ENCODE measurements at places on chromosomes 3 and 15.

DNA sequence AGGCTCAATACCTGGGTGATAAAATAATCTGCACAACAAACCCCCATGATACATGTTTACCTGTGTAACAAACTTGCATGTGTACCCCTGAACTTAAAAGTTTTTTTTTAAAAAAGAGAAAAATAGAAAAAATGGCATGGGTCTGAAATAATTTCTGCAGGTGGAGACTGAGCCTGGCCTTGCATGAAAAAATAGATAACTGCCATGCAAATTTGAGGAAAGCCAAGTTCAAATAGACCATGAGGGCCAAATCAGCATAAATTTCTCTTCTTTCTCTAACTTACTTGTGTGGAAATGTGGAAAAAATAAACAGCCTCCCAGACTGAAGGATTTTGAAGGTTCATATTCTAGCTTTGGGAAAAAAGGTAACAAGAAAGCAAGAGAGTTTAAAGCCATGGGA is 744 bp upstream of the ACKR4 start:
- DNase-seq: no peak

GRCh38 chr3:192917028-192917403 is 640 bp downstream of the MB21D2 start:
- DNase-seq: peak; percentile 22

GRCh38 chr3:132174500-132174899 is 139.7 kb upstream of the CPNE4 start:
- DNase-seq: no peak

DNA sequence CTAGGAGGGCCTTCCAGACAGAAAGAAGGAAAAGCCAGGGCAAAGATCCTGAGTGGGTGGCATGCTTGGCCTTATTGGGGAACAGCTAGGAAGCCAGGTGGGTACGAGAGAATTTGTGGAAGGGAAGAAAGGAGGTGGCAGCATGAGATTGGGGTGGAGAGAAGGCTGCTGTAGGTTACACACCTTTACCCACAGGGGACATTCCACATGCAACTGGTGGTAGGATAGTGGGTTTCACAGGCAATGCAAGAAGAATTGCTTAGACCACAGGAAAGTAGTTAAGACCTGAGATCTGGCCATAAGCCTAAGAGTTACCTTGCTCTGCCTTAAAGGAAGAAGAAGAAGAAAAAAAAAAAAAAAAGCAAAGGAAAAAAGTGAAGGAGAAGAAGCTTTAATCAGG is 19.8 kb downstream of the ANP32A start:
- DNase-seq: no peak

GRCh38 chr3:30443756-30444673 is 162.4 kb upstream of the TGFBR2 start:
- DNase-seq: no peak

GRCh38 chr15:61301701-61302100 is 72.6 kb upstream of the RORA start:
- DNase-seq: no peak

DNA sequence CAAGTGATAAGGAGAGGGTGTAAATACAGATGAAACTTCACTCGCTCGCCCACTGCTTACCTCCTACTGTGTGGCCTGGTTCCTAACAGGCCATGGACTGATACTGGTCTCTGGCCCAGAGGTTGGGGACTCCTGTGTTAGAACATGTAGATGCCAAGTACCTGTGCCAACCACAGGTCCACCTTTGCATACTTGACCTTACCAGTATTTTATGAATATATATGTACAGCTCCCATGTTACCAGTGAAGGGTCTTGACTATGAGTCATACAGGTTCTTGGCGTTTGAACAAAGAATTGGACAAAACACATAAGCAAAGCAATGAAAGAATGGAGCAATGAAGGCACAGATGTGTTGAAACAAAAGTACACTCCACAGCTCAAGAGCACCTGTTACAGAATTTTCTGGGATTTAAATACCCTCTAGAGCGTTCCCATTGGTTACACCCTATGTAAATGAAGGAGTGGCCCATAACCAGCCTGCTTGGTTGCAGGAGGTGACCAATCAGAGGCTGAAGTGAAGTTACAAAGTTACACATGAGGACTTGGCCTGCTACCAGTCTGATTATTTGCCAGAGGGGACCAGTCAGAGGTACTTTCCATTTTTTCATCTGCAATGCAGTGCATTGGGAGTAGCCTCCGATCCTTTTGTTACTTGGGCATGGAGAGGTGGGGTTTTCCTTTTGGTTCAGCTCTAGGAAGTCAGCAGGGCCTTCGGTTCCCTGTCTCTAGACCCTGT is 1.7 kb upstream of the GFM1 start:
- DNase-seq: no peak

- peak; percentile 46 for DNase-seq
Observed at GRCh38 chr3:128922804-128923459, 43.5 kb downstream of the ACAD9 start.

- no peak for DNase-seq
Observed at GRCh38 chr15:57403566-57404325, 27.4 kb downstream of the CGNL1 start.

- no peak for DNase-seq
Observed at GRCh38 chr3:66113542-66113941, 74.8 kb upstream of the MAGI1 start.

DNA sequence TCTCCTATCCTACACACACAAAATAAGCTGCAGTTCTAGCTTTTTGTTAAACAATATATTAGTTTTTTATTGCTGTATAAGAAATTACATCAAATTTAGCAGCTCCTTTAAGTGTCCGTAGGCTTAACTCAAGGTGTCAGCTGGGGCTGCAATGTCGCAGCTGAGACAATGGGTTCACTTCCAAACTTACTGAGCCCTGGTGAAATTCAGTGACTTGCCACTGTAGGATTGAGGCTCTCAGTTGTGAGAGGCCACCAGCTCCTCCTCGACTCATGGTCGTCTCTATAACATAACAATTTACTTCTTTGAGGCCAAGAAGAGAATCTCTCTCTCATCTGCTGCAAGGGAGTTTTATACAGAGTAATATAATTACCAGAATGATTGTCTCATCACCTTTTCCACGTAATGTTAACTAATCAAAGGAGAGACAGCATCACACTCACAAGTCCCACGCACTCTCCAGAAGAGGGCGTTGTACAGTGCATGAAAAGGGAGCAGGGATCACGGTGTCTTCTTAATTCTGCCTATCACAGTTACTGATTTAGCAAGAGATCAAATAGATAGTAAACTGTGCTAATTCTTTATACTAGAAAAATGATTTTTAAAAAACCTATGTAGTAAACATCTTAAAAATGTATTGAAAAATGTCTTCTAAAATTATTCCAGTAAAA is 735.6 kb upstream of the GBE1 start:
- no peak for DNase-seq

DNA sequence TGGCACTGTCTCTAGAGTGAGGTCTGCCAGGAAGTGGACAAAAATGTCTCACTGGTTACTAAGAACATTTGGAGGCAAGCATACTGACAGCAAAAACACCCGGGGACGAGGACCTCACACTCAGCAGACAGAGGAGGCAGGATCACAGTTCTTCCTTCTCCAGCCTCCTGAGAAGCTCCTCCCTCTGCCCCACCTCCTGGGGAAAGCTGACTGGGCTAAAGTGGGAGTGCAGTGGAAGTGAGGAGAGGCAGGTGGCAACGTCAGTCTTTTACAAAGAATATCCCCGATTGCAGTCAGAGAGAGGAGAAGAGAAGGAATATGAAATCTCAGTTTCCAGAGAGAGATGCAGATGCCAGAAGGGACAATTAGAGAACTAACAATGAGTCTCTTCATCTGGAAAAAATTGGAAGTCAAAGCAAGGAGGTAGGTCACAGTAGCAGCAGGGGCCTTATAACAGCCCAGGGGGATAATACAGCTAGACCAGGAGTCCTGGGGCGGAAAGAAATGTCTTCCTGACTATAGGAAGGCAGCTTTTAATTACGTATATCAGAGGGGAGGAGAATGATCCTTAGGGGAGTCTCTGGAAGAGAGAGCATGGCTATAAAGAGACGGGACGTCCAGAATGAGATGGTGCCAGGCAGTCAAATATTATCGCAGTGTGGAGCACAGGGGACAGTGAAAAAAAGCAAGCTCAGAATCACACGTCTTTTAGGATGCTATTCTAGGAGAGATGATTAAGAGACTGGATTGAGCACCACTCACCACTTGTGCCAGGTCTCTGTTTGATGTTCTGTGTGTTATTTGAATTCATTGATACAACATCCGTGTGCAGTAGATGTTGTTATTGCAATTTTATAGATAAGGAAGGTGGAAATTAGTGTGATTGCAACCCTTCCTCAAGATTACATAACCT is 47.2 kb downstream of the LEO1 start:
- DNase-seq: no peak

DNA sequence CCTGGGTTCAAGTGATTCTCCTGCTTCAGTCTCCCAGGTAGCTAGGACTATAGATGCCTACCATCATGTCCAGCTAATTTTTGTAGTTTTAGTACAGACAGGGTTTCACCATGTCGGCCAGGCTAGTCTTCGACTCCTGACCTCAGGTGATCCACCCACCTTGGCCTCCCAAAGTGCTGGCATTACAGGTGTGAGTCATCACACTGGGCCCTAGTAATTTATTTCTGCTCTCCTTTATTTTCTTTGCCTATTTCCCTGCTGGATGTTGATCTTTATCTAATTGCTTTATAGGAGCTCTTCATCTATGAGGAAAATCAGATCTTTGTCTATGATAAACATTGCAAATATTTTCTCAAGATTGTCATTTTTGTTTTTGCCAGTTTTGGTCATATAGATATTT is 31.7 kb downstream of the UQCC5 start:
- DNase-seq: no peak

DNA sequence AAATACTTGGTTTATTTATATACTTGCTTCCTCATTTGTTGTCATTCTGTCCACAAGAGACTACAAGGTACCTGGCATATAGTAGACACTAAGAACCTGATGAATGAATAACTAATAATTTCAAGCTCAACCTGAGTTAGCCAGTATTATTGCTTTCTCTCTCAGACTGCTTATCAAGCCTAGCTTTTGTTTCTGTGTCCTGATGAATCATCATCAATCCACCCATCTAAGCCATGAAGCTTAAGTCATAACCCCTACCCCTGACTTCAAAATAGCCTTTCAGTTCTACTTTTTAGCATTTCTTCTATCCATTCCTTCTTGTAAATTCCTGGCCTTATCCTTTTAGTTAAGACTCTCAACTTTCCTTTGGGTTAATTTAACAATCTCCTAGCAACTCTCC is 420.8 kb downstream of the EPHA6 start:
- DNase-seq: no peak

Data from activated T-helper 1 cell treated with anti-CD3 and anti-CD28 coated beads, Interleukin-12 subunit alpha, Interleukin-12 subunit beta, Interleukin-2, Interleukin-4 antibody, amounts not matched to agents 30 ng/mL and 10 ng/mL and 1 ng/mL, durations not matched to agents 14 hours and 24 hours and 36 hours (primary cell).